ENCODE measurements at places on chromosomes 2 and 18.

- DNase-seq = no peak
These were observed 67.0 kb downstream of the PSMG2 start for GRCh38 chr18:12769644-12770440.

- DNase-seq = no peak
These were observed 67.2 kb downstream of the KCTD1 start for GRCh38 chr18:26480897-26481795.

DNA sequence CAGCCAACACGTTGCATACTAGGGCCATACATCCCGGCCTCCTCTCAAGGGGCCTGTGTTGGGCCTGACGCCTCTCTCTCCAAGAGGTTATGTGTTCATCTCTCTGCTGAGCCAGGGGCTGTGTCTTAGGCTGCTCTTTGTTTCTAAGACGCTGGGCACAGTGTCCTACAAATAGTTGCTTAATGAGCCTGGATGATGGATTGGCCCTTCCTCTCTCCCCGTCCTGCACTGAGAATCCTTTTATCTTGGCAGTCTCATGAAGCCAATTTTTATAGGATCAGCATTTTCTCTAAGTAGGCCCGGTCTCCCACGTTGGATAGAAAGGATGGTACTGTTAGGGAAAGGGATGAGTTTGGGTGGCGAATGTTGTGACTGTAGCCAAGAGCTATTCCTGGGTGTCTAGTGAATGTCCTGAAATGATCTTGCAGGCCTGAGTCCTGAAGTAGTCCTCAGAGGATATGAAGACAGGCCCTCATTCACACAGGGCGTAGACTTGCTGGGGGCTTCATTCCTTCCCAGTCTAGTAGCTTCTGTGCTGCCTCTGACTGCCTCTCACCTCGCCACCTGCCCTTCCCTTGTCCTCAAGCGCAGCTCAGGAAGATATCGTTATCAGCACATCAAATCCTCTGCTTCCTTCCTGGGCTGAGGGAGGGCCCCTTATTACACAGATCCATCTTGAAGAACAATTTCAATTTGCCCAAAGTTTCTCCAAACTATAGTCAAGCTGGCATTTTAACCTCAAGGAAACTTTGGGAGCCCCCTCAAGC lies 8.8 kb downstream of the LBH start:
- no peak for DNase-seq

- no peak for DNase-seq
These were observed 193.5 kb downstream of the PRKCE start for GRCh38 chr2:45844796-45845457.

- no peak for DNase-seq
These were observed 28.1 kb downstream of the FN1 start for GRCh38 chr2:215407590-215408264.

DNA sequence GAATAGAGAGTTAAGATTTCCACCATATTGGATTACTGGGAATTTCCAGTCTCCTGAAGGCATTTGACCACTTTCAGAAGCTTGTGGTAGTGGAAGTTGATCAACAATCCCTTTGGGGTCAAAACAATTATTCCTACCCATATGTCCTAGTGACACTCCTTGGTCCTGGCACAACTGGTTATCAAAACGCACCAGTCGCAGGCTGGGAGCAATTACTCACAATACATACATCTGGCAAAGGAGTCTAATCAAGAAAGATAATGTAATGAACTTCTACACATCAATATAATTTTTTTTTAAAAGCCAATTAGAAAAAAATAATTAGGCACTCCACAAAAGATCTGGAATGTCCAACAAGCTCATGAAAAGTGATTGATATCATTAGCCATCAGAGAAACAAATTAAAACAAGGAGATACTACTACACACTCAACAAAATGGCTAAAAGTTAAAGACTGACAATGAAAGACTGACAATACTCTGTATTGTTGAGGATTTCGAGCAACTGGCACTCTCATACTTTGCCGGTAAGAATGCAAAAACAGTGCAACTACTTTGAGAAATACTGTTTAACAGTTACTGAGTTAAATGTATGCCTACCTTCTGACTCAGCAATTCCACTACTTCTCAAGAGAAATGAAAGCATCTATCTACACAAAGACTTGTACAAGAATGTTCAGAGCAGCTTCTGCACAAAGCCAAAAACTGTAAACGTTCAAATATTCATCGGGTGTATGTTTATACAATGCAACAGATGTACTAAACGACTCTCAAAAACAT lies 2.0 kb downstream of the INO80C start:
- no peak for DNase-seq

GRCh38 chr2:106638043-106638442 lies 150.9 kb downstream of the CD8B2 start:
- DNase-seq = no peak

DNA sequence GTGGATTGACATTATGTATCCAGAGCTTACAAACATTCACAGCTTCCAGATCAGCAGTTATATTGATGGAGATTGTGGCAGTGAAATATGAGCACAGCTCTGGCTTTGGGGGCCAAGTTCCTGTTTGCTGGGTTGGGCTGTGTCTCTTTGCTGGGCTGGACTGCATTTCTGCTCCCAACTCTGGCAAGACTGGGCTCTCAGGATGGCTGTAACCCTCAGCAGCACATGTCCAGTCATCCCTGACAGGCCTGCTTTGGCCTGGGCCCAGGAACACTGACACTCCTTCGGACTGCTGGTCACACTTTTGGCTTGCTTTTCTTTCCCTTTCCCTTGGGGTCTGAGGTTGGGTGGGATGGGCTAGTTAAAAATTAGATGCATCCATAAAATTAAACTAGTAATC lies 17.9 kb upstream of the VPS4B start:
- DNase-seq = no peak

GRCh38 chr2:8592736-8593135 lies 89.1 kb upstream of the ID2 start:
- no peak for DNase-seq

GRCh38 chr18:13826209-13826608 lies 2.3 kb downstream of the MC5R start:
- no peak for DNase-seq
